ENCODE measurements at places on chromosomes 12 and 14.

GRCh38 chr12:27651201-27651600 lies 45.0 kb upstream of the REP15 start:
- no peak for DNase-seq

DNA sequence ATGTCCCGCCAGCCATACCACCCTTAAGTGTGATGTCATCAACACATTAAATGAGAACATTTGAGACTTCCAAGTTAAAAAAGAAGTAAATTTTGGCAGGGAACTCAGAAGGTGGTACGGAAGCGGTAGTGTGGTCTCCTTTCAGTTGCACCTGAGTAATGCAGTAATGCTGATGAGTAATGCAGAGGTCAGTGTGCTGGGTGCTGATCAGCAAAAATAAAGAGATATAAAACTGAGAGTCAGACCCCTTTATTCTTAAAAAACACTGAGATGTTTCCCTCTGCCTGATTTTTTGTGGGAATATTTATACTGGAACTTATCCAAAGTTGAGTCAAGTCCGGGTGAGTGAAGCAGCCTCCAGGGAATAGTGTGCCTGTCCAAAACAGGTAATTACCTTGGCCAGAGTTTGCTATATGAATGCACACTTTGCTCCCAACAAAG lies 370.6 kb upstream of the PRICKLE1 start:
- DNase-seq = no peak

DNA sequence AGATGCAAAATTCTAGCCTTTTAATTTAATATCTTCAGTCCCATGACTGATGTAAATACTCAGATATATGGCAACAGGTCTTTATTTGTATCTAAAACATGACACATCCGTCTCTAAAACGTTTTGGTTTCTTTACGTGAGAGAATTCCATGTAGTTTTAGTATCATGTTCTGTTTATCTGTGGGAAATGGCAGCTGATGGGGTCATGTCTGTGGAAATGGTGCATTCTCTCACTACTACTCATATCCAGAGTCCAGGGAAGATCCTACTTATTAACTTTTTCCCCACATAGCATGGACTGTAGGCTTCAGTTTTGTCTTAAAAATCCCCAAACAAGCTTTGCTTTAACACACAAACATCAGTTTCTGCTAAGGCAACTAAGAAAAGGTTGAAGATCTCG lies 53.8 kb downstream of the SPTLC2 start:
- DNase-seq = no peak

DNA sequence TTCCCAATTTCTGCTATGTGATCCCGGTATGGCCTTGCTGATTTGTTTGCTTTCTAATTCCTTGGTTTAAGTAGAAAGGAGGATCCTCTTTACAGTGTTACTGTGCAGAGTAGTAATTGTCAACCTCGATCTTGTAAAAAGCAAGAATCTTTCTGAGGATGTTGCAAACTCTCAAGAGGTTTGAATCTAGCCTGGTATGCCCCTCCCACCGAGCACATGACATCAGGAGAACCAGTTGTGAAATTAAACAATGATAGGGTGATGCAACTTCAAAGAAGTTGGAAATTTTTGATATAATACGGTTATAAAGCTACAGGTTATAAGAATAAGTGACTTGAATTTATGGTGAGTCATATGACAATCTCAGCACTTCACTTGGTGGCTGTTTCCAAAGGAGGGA lies 35.0 kb upstream of the FUT8 start:
- DNase-seq = no peak

DNA sequence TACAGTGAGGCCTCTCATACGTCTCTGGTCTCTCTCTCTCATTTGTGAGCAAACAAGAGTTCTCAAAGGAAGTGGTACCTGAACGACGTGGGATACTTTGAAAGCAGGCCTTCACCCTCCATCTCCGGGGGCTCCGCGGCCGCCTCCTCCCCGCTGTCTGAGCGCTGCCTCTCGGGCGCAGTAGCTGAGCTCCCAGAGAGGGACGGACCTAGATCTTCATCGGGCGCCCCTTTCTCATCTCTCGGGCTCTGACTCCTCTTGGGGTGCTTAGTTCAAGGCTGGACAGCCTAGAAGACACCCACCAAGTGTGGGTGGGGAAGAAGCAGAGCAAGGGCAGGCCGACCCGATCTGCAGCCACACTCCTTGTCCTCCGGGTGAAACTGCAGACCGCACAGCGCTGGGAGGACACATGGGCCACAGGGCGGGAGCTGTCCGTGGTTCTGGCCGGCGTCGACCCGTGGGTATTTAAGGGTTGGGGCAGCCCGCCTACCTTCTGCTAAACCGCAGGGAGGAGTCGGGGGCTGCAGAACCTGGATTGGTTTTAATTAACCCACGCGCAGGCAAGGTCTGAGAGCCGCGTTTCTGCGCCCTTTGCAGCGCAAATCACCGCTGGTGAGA lies 92.7 kb downstream of the PAH start:
- DNase-seq = no peak

GRCh38 chr12:19115285-19115684 lies 14.2 kb upstream of the PLEKHA5 start:
- no peak for DNase-seq

- peak; percentile 22 for DNase-seq
Observed at GRCh38 chr12:116172224-116172849, 105.2 kb downstream of the MED13L start.

DNA sequence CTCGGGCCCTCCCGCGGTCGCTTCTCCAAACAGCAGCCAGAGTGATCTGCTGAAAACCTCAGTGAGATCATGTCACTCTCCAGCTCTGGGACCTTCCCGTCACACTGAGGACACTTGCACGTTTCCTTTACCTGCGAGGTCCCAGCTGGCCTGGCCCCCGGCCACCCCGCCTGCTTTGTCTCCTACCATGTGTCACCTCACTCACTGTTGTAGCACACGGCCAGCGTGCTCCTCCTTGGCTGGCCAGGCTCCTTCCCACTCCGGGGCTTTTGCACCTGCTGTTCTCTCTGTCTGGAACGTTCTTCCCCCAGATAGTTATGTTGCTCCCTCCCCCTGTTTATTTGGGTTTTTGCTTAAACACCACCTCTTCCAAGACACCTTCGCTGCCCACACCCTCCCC lies 199.0 kb downstream of the TSPAN9 start:
- DNase-seq = no peak

- no peak for DNase-seq
Observed at GRCh38 chr12:32208355-32208754, 101.7 kb downstream of the BICD1 start.

- no peak for DNase-seq
Observed at GRCh38 chr14:36405589-36406274, 85.3 kb upstream of the MBIP start.

GRCh38 chr14:92789457-92790089 lies 4.5 kb upstream of the GOLGA5 start:
- no peak for DNase-seq

- no peak for DNase-seq
Observed at GRCh38 chr12:120196363-120196762, 1.8 kb upstream of the GCN1 start.

DNA sequence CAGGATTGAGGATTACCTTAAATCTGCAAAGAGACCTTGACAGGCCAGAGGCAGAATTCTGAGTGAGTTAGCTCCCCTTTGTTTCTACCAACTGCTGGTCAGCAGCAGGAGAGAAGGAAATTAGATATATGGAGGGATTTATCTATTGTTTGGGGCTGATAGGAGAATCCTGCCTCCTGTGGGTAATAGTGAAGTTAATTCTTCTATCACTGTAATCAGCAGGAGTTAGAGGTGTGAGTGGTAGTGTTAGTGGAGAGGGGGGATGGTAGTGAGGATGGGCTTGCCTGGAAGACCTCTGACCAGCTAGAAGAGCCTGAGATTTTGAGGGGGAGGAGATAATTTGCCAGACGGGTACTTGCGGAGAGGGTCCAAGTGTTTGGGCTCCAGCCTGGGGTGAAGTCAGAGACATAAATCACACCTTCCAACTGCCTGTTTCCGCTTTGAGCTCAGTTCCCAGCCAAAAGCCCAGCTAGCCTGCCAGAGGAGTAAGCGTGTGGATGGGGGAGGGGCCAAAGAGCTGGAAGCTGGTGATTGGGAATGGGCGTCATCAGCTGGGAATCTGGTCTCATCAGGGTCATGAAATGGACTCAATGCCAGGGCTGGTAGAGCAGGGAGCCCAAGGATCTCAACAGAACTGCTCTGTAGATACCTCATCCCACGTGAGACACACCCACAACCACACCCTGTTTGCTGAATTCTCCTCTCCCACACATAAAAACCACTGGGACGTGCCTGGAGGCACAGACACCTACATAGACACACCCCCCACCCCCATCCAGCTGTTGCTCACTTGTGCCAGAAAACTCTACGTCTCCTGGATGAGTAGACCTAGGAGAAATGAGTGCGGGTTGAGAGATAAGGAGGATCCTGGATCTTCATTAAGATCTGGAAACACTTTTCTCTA lies 13.1 kb upstream of the ITGA5 start:
- DNase-seq = no peak

DNA sequence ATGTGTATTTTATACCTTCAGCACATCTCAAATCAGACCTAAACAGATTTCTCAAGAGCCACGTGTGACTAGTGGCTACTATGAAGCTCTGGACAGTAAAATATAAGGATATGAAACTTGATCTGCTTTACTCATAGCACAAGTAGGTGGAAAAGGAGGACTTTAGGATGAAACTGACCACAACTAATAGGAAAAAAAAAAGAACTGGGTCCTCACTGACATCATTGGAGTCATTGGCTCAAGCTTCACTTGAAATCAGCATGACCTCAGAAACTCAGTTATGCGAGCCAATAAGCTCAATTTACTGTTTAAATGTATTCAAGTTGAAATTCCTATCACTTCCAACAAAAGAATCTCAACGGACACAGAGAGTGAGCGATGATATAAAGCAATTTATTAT lies 34.1 kb upstream of the CIT start:
- DNase-seq = no peak

- DNase-seq = no peak
Observed at GRCh38 chr12:30047516-30048254, 263.9 kb upstream of the TMTC1 start.

- DNase-seq = no peak
Observed at GRCh38 chr14:89098254-89098653, 273.8 kb downstream of the TTC8 start.

DNA sequence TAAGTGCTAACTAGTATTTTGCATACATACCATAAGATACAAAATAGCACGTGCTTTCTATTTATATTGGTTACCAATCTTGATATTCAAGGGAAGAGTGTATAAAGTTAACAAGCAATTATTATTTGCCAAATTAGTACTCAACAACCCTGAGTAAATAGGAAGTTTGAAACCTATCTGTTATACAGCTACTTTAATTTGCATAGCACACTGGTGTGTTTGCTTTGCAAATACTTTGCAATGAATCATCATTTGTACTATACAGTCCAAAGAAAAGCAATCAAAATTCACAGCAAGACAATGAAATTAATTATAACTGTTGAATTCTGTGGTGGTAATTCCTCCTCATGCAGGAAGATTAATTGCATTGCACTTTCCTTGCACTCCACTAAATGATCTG lies 469.1 kb downstream of the PRKD1 start:
- DNase-seq = no peak

DNA sequence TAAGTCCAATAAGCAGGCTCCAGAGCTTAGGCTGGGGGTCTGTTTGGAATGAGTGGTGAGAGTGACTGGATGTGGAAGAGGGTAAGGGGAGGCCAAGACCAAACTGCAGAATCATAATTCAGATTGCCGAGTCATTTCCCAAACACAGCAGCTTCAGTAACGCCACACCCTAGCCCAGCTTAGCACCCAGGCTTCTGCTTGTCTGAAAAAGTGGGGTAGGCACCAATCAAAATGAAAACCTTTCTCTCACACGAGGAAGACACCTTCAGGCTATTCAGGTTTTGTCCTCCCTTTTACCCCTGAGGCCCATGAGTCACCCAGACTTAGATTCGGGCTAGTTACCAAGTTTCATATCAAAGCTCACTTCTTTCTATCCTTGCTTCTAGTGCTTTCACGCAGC lies 306.1 kb downstream of the DAD1 start:
- no peak for DNase-seq
